ENCODE measurements at places on chromosomes 3 and 15. TPM values are rescaled to one million over a fixed set of nuclear protein-coding genes. Genes with fewer than 3 reads are reported as not detected.
A peak's percentile ranks its signal among the peaks of the same experiment; 100 is the strongest.

- no peak for DNase-seq
- no peaks in the 10 kb centered on the region for H3K36me3 ChIP-seq
- H3K27ac ChIP-seq: no peak overlapping the region
- peaks cover 1% of the 10 kb centered on the region for H3K27me3 ChIP-seq
- H3K4me1 ChIP-seq: no peaks in the 10 kb centered on the region
- no peak overlapping the region for H3K4me3 ChIP-seq
Measured at GRCh38 chr3:122926322-122926721, 101.2 kb downstream of the SEMA5B start.

IGF1R gene
- polyA plus RNA-seq: 4.7 TPM

VILL gene
- 14.6 TPM for polyA plus RNA-seq

DNA sequence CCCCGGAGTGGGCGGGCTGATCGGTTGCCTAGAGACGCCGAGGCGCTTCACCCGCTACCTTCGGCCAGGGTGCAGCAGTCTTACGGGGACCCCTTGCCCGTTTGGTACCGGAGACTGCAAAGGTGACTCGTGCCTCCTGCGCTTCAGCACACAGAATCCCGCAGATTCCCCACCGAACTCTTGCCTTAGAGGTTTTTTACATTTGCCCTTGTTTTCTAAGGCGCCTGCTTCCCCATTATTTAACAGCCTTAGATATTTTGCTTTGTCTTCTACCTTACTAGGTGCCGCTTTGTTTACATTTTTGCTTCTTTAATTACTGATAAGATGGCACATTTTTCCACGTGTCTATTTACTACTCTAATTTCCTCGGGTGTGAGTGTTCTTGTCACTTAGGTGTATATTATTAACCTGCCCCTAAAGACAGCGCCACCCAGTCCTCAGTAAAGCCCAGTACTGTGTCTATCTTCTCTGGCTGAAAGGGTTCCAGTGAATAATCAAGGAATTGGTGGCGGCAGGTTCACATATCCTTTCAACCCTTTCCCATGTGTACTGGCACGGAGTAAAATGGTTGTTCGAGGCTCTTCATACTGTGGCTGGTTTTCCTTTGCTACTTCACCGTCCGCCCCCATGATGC is 573 bp upstream of the CEP152 start:
- peak overlapping the region; percentile 84 for H3K4me3 ChIP-seq
- peak overlapping the region; percentile 65 for H3K27ac ChIP-seq
- no peaks in the 10 kb centered on the region for H3K36me3 ChIP-seq
- peaks cover 2% of the 10 kb centered on the region for H3K27me3 ChIP-seq

- H3K36me3 ChIP-seq: no peaks in the 10 kb centered on the region
- no peak overlapping the region for H3K4me3 ChIP-seq
- H3K27ac ChIP-seq: no peak overlapping the region
- no peaks in the 10 kb centered on the region for H3K4me1 ChIP-seq
Measured at GRCh38 chr15:97691799-97692198, 268.7 kb upstream of the ARRDC4 start.

GRCh38 chr15:60733196-60733595 is 254.3 kb upstream of the ICE2 start:
- no peaks in the 10 kb centered on the region for H3K4me1 ChIP-seq
- DNase-seq: no peak
- no peak overlapping the region for H3K27ac ChIP-seq
- peaks cover 24% of the 10 kb centered on the region for H3K36me3 ChIP-seq
- peaks cover 11% of the 10 kb centered on the region for H3K27me3 ChIP-seq
- no peak overlapping the region for H3K4me3 ChIP-seq

DUT gene
- polyA plus RNA-seq: 125 TPM

- no peaks in the 10 kb centered on the region for H3K4me1 ChIP-seq
- no peak overlapping the region for H3K27ac ChIP-seq
- H3K27me3 ChIP-seq: no peaks in the 10 kb centered on the region
- no peaks in the 10 kb centered on the region for H3K36me3 ChIP-seq
- no peak overlapping the region for H3K4me3 ChIP-seq
Measured at GRCh38 chr3:29751647-29752314, 470.9 kb downstream of the RBMS3 start.

CTXND1 gene
- polyA plus RNA-seq: not detected

- no peak overlapping the region for H3K4me3 ChIP-seq
- H3K27ac ChIP-seq: no peak overlapping the region
- no peaks in the 10 kb centered on the region for H3K4me1 ChIP-seq
Measured at GRCh38 chr3:29514170-29514569, 233.3 kb downstream of the RBMS3 start.

GRCh38 chr3:105527535-105527934 is 160.8 kb downstream of the ALCAM start:
- no peak overlapping the region for H3K4me3 ChIP-seq
- DNase-seq: no peak
- no peaks in the 10 kb centered on the region for H3K4me1 ChIP-seq
- H3K36me3 ChIP-seq: no peaks in the 10 kb centered on the region
- H3K27me3 ChIP-seq: peaks cover 5% of the 10 kb centered on the region

CCR8 gene
- 1.1 TPM for polyA plus RNA-seq

KNG1 gene
- polyA plus RNA-seq: not detected

DNA sequence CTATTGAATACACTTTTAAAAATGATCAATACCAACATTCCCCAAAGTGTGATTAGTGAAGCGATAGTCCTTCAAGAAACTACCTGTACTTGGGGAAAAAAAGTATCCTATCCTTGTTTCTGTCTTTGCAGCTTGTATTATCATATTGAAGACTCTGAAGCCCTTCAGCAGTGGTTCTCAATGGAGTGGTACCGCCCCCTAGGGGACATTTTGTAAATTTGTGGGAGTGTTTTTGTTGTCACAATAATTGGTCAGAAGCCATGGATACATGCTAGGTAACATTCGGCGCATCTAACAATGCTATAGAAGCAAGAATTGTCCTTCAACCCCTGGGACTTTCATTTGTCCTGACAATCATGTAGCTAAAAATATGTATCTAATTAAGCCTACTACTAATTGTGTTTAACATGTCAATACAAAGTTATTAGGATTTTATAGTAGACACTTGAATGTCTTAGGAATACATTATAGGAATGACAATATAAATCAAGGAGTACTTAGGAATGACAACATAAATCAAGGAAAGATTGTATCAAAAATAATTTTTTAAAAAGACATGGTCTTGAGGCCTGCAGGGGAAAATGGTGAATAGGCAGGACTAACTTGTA is 53.7 kb downstream of the NMD3 start:
- DNase-seq: peak; percentile 41
- peaks cover 41% of the 10 kb centered on the region for H3K36me3 ChIP-seq
- no peak overlapping the region for H3K27ac ChIP-seq
- H3K4me1 ChIP-seq: peaks cover 25% of the 10 kb centered on the region

DNA sequence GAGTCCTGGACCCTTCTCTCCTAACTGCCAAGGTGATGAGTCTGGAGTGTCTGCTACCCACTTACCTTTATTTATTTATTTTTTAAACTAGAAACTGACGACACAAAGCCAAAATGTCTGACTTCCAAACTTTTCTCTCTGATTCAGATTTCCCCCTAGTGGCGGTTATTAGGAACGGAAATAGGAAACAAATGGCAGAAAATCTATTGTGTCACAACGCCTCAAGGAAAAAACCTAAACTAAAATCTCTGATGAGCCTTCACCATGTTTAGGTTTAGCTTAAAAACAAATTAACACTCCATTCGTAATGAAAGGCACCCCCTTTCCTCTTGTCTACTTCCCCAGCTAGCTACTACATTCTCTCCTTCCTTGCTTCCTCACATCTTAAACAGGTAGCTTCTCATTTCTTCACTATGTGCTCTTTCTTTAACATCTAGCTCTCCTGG is 94.0 kb upstream of the MEX3B start:
- peak overlapping the region; percentile 58 for H3K27ac ChIP-seq
- H3K4me3 ChIP-seq: no peak overlapping the region
- no peak for DNase-seq
- no peaks in the 10 kb centered on the region for H3K4me1 ChIP-seq
- peaks cover 14% of the 10 kb centered on the region for H3K36me3 ChIP-seq

DNA sequence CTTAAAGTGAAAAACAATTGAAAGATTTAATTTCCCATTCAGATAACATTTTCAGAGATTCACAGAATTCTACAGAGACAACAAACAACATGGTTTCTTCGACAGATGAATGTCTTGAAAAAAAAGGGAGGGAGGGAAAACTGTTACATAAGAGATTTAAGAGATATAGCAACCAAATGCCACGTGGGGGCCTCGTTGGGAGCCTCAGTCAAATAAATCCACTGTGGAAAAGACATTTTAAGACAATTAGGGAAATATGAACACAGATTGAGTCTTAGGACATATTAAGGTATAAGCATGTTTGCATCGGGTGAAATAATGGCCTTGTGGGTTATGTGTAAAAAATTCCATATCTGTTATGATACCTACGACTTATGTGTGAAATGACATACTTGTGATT is 5.0 kb upstream of the PRRT3 start:
- H3K27ac ChIP-seq: no peak overlapping the region
- H3K4me1 ChIP-seq: peaks cover 11% of the 10 kb centered on the region
- DNase-seq: no peak
- H3K27me3 ChIP-seq: peaks cover 2% of the 10 kb centered on the region
- H3K4me3 ChIP-seq: no peak overlapping the region
- no peaks in the 10 kb centered on the region for H3K36me3 ChIP-seq

DNA sequence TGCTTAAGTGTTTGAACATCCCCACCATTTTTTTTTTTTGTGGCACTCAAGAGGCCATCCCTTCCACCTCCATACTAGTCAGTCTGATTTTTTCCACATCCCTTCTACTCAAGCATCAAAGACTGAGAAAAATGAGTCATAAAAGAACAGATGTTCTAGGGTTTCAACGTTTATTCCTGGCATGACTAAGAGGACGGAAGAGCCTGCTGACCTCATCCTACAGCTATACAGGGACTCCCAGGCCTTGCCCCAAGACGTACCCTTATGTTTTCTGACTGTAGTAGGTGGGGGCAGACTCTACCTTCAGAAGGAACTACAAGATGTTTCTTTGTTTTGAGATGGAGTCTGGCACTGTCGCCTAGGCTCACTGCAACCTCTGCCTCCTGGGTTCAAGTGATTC is 3.3 kb upstream of the ITPKA start:
- peaks cover 26% of the 10 kb centered on the region for H3K4me1 ChIP-seq
- no peak overlapping the region for H3K27ac ChIP-seq
- no peak for DNase-seq
- no peak overlapping the region for H3K4me3 ChIP-seq
- H3K36me3 ChIP-seq: no peaks in the 10 kb centered on the region
- peaks cover 17% of the 10 kb centered on the region for H3K27me3 ChIP-seq

LRTM1 gene
- polyA plus RNA-seq: not detected

GRCh38 chr15:27244047-27244446 is 273.1 kb downstream of the GABRG3 start:
- no peak overlapping the region for H3K27ac ChIP-seq
- no peaks in the 10 kb centered on the region for H3K4me1 ChIP-seq
- H3K27me3 ChIP-seq: no peaks in the 10 kb centered on the region
- no peak overlapping the region for H3K4me3 ChIP-seq
- peaks cover 3% of the 10 kb centered on the region for H3K36me3 ChIP-seq
- DNase-seq: no peak

ISLR2 gene
- polyA plus RNA-seq: not detected

DNA sequence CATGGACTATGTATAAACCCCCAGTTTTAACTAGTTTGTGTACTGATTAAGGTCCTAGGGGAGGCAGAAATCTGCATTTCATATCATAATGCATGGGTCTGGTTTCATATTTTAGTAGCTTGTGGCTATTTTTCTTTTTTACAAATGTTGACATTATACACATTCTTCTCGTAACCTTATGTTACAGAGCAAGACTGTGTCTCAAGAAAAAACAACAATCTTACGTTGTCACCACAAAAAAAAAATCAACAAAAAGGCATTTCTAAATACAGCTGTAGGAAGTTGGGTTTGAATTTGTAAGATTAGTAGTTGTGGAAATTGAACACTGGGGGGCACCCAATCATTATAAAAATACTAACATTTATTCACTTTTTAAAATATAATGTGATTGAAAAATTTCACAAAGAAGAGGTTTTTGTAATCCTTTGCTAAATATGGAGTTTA is 17.9 kb downstream of the SERP1 start:
- H3K4me1 ChIP-seq: no peaks in the 10 kb centered on the region

AP4E1 gene
- 7.0 TPM for polyA plus RNA-seq

ITIH1 gene
- not detected for polyA plus RNA-seq

SSUH2 gene
- not detected for polyA plus RNA-seq

COL7A1 gene
- not detected for polyA plus RNA-seq

- no peak overlapping the region for H3K27ac ChIP-seq
- H3K36me3 ChIP-seq: peaks cover 2% of the 10 kb centered on the region
- no peak for DNase-seq
- peaks cover 2% of the 10 kb centered on the region for H3K27me3 ChIP-seq
- H3K4me3 ChIP-seq: no peak overlapping the region
Measured at GRCh38 chr3:64888165-64888564, 200.4 kb upstream of the ADAMTS9 start.

DNA sequence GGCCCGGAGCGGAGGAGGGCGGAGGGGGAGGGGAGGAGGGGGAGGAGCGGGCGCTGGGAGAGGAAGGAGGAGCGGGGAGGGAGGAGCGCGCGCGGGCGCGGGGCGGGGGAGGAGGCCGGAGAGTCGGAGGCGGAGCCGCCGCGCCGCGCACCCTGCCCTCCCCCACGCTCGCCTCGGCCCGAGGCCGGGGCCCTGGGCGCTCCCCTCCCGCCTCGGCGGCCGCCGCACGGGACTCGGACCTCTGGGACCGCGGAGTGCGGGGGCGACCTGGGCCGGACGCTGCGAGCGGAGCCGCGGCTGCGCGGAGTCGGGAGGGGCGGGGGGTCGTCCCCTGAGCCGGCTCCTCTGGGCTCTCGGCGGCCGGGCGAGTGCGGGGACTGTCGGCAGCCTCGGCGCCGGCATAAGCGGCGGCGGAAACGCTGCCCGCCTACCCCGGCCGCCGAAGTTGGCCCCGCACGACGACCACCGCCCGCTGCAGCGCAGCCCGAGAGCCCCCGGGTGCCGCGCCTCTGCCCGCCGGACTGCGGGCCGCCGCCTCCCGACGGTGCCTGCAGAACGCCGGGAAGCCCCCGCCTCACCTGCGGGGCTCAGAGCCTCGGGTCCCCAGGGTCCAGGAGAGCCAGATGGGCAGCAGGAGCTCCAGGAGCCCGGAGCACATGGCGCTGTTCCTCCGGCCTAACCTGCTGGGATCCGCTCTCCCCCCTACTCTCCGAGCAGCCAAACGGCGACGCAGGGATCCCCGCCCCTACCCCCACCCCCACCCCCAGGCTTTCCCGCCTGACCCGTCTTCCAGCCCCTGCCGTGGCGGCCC is 406 bp upstream of the GABRB3 start:
- peak overlapping the region; percentile 25 for H3K4me3 ChIP-seq
- no peaks in the 10 kb centered on the region for H3K4me1 ChIP-seq
- no peak overlapping the region for H3K27ac ChIP-seq
- H3K36me3 ChIP-seq: no peaks in the 10 kb centered on the region
- DNase-seq: no peak

CHRFAM7A gene
- 3.2 TPM for polyA plus RNA-seq

RNF111 gene
- 8.1 TPM for polyA plus RNA-seq

RUBCN gene
- polyA plus RNA-seq: 29.9 TPM

DNA sequence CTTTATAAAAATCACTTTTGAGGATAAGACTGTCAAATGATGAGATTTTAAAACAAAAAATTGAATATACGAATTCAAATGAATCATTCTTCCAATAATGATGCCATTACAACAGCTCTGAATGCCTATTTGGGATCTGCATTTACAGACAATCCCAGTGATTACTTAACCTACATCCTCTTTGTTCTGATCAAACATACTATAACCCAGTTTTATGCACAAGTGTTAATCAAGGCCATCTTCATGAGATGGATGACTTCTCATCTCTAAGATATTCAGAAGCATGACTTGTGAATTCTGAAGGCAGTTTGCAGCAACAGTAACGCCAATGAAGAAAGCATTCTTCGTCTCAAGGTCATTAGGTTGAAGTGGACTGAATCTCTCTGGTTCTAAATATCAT is 90.3 kb upstream of the MEX3B start:
- H3K4me3 ChIP-seq: no peak overlapping the region
- H3K27me3 ChIP-seq: no peaks in the 10 kb centered on the region
- no peak for DNase-seq
- H3K36me3 ChIP-seq: peaks cover 54% of the 10 kb centered on the region
